ENCODE measurements at places on chromosomes 1 and 21.

- DNase-seq: no peak
- H3K4me1 ChIP-seq: peaks cover 46% of the 10 kb centered on the region
- no peaks in the 10 kb centered on the region for H3K36me3 ChIP-seq
- peak overlapping the region; percentile 78 for H3K27ac ChIP-seq
- no peaks in the 10 kb centered on the region for H3K27me3 ChIP-seq
Measured at GRCh38 chr1:67817319-67817718, 15.9 kb downstream of the GNG12 start.

DNA sequence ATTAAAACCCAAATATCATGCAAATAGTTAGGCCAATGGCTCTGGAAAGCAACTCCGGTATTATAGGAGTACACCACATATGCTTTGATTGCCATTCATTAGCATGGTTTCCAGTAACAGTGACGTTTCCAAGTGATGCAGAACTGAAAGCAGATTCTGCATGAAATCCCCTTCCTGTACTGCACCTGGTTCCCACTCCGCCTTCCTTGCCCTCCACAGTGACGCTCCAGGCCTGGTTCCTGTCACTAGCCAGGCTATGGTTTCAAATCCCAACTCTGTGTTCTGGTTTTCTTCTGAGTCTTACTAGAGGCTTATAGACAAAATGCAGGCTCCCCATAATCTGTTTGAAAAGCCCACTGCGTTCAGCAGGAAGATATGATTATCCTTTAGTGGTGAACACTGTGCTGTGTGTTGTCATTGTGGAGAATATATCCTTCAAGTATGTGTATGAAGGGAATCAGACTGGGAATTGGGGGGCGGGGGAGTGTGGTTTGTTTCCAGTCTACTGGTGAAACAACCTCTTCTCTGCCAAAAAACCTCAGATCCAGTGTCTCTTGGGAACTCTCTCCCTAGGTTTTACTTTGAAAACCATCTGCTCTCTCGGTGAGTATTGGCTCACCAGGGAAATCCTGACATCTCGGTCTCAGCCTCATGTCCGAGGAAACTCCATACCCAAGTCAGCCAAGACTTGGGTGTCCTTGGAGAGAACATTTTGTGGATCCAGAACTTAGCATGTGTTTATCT lies 78.7 kb downstream of the TYW3 start:
- no peaks in the 10 kb centered on the region for H3K4me1 ChIP-seq
- H3K4me3 ChIP-seq: no peak overlapping the region
- no peak for DNase-seq
- no peaks in the 10 kb centered on the region for H3K27me3 ChIP-seq
- no peaks in the 10 kb centered on the region for H3K36me3 ChIP-seq
- no peak overlapping the region for H3K27ac ChIP-seq

- H3K27ac ChIP-seq: no peak overlapping the region
- peaks cover 4% of the 10 kb centered on the region for H3K4me1 ChIP-seq
- no peak overlapping the region for H3K4me3 ChIP-seq
- DNase-seq: no peak
Measured at GRCh38 chr1:174786358-174786757, 213.4 kb upstream of the CACYBP start.

DNA sequence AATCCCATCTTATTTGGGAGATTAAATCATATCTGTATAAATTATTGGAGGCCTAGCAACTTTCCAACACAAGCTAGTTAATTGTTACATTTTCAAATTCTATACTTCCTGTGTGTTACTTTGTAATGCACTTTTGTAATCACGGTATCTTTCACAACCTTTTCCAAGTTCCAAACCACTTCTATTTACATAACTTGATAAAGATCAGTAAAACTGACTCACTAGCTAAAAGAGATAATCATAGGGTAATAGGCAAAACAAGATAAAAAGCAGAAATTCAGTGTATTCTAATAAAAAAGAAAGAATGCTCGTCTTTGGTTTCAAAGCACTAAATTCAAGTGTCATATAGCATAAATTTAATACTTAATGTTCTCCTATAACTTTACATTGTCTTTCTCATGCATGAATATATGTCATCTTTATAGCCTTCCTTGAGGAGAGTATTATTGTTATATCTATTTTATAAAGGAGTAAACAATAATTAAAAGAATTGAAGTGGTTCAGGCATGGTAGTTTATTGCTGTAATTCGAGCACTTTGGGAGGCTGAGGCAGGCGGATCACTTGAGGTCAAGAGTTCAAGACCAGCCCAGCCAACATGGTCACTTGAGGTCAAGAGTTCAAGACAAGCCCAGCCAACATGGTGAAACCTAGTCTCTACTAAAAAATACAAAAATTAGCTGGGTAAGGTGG lies 66.4 kb downstream of the RGS13 start:
- H3K4me1 ChIP-seq: no peaks in the 10 kb centered on the region
- no peaks in the 10 kb centered on the region for H3K36me3 ChIP-seq
- no peak overlapping the region for H3K4me3 ChIP-seq
- H3K27me3 ChIP-seq: no peaks in the 10 kb centered on the region
- no peak overlapping the region for H3K27ac ChIP-seq
- DNase-seq: no peak

DNA sequence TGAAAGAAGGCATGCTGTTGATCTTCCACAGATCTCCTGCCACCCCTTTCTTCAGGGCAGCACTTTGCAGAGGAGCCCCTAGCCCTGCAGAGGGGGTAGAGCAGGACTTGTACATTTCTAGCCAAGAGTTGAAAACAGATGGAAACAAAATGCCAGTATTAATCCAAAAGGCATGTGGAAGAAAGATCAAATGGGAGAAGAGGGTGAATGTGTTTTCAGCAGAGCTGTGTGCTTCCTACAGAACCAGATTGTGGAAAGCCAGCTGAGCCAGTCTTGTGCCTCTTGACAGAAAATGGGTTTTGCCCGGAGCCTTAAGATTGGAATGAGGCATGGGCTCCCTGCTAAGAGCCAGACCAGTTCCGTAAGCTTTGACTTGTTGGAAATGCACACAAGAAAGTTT lies 105.2 kb upstream of the TSPAN2 start:
- H3K27ac ChIP-seq: no peak overlapping the region
- H3K27me3 ChIP-seq: no peaks in the 10 kb centered on the region
- H3K4me1 ChIP-seq: peaks cover 17% of the 10 kb centered on the region
- DNase-seq: no peak
- H3K36me3 ChIP-seq: no peaks in the 10 kb centered on the region

GRCh38 chr1:221366495-221367110 lies 375.3 kb downstream of the DUSP10 start:
- H3K27ac ChIP-seq: no peak overlapping the region
- H3K4me1 ChIP-seq: no peaks in the 10 kb centered on the region
- no peaks in the 10 kb centered on the region for H3K27me3 ChIP-seq
- no peak overlapping the region for H3K4me3 ChIP-seq
- DNase-seq: no peak
- H3K36me3 ChIP-seq: no peaks in the 10 kb centered on the region

GRCh38 chr1:71641903-71642302 lies 561.1 kb upstream of the ZRANB2 start:
- H3K27me3 ChIP-seq: no peaks in the 10 kb centered on the region
- no peak overlapping the region for H3K4me3 ChIP-seq
- H3K4me1 ChIP-seq: peaks cover 6% of the 10 kb centered on the region
- no peak for DNase-seq
- H3K27ac ChIP-seq: no peak overlapping the region

Data from tibial artery (tissue), 4 donors.